ENCODE measurements at places on chromosomes 16 and 17.

DNA sequence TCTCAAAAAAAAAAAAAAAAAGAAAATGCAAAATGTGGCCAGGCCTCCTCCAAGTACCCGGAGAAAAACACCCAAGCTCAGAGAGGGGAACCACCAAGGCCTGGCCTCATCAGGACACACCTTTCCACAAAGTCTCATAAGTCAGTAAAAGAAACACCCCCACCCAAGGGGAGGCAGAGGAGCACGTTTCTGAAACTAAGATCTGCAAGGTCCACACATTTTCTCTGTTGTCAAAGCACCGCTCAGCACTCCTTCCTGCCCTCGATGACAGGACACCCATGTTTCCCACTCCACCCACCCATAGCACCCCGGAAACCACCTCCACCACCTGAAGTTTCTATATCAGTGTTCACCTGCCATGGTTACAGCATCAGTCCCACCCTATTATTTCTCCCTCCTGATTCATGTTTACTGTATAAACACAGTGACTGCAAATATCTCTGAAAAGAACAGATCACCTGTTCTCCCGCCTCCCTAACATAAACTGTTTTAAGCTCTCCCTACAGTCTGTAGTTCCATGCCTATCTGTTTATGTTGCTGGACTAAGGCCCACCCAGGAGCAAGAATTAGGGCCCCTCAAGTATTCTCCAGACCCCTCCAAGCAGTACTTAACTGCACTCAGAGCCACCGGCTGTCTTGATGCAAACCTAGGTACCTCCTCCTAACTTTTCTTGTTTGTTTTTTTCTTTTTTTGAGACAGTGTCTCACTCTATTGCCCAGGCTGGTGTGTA, 2.0 kb downstream of the CORO7 start:
- peak; percentile 63 for DNase-seq

DNA sequence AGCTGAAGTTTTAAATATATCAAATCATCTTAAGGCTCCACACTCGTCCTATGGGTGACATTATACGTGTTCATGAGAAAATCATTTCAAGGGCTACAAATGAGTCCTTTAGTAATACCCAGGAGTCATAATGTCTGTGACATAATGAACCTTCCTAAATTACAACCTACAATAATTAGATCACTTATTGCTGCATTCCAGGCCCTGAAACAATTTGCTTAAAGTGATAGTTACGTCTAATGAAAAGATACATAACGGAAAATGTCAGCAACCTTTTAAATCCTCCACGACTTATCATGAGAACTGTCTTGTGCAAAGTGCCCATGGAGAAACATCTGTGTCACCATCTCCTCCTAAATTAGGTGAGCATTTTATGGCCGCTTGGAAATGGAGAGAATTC, 43.4 kb downstream of the IRX3 start:
- no peak for DNase-seq

DNA sequence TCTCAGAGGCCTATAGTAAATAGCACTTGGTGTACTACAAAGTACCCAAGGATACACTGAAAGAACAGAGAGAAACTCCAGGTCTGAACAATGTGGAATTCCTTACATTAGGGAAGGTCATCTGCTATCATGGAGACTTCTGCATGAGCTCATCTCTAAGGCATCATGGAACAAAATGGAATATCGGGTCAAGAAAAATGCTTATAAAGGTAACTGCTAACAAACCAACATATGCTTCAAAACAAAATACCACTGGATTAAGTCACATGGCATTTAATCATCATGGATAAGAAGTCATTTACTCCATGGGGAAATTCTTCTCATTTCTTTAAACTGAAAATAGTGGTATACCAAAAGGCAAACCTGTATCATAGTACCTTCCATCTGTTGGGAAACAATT, 34.2 kb downstream of the TXNDC11 start:
- no peak for DNase-seq

- no peak for DNase-seq
Measured at GRCh38 chr16:10569621-10570020, 10.8 kb downstream of the EMP2 start.

DNA sequence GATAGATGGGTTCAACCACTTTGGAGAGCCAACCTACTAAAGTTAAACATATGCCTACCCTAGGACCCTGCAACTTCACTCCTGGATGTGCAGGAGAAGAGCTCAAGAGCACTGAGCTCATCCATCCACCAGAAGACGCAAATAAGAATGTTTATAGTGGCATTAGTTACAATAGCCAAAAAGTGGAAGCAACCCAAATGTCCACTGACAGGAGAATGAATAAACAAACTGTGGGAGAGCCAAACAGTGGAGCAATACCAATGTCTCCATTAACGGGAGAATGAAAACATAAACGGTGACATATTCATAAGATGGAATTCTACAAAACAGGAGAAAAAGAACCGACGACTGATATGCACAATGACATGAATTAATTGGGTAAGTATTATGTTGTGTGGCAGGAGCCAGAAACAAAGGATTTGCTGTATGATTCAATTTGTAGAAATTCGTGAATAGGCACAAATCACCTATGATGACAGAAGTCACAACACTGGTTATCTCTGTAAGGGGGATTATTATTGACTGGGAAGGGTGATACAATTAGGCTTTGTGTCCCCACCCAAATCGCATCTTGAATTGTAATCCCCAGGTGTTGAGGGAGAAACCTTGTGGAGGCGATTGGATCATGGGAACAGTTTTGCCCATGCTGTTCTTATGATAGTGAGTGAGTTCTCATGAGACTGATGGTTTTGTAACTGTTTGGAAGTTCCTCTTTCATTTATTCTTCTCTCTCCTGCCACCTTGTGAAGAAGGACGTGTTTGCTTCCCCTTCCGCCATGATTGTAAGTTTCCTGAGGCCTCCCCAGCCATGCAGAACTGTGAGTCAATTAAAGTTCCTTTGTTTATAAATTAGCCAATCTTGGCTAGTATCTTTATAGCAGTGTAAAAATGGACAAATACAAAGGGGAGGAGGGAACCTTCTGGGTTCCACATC, 57.9 kb upstream of the PLCG2 start:
- no peak for DNase-seq

GRCh38 chr17:50186661-50187393, 14.6 kb downstream of the COL1A1 start:
- DNase-seq: no peak

DNA sequence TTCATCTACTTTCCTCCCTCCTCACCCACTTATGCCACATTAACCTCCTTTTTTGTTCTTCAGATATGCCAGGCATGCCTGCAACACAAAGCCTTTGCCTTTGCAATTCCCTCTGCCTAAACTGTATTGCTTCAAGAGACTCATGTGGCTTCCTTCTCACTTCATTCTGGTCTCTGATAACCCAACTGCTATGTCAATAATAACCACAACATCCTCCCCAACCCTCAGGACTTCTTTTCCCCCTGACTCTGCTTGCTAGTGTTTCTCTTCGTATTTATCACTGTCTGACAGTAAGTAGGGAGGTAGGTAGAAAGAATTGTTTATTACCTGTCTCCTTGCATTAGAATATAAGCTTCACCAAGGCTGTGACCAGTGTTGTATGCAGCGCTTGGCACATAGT, 22.4 kb downstream of the RBL2 start:
- no peak for DNase-seq

DNA sequence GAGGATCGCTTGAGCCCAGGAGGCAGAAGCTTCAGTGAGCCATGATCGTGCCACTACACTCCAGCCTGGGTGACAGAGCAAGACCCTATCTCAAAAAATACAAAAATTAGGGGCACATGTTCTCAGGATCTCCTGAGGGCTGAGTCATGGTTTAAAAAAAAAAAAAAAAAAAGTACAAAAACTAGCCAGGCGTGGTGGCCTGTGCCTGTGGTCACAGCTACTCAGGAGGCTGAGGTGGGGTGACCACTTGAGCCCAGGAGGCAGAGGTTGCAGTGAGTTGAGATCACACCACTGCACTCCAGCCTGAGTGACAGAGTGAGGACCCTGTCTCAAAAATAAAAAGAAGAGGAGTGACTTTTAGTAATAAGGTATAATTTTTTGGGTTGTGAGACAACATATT, 16.9 kb downstream of the BLMH start:
- no peak for DNase-seq

- DNase-seq: no peak
Measured at GRCh38 chr16:57032931-57033330, 43.6 kb downstream of the NLRC5 start.

- DNase-seq: no peak
Measured at GRCh38 chr17:8708025-8708461, 36.6 kb downstream of the CCDC42 start.

DNA sequence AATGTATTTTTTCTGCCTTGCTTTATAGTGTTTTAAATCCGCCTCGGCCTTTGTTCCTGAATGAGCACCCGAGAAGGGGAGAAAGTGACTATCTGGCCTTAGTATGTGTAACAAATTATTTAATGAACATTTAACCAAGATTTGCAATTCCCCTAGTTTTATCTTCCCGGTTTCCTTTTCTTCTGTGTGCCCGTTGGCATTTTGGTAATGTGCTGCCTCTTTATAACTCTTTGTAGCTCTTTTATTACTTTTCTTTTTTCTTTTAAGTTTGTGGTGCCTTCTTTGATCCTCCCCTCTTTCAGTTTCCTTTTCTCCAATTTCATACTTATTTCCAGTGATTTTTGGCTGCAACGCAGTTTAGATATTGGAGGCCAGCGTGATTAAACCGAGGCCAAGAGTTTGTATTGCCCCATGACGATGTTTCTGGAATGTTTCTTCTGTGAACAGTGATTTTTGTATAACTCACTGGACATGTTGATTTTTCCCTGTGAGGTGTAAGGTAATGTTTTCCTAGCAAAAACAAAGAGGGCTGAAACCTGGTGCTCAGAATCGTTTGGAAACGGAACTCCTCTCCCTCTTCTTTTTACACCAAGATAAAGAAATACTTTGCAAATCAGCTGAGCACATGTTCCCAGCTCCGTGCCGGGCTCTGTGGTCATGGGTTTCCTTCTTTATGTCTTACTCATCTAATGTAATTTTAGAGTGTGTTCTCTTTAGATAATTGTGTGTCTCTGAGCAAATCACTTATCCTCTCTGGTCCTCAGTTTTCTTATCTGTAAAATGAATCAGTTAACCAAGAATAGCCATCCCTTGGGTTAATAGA, 344.3 kb downstream of the WWOX start:
- no peak for DNase-seq

GRCh38 chr17:76135810-76136188, 5.2 kb downstream of the FOXJ1 start:
- DNase-seq: no peak

- DNase-seq: no peak
Measured at GRCh38 chr17:17722081-17722905, 41.0 kb downstream of the RAI1 start.

GRCh38 chr16:25013751-25014499, 1.2 kb downstream of the ARHGAP17 start:
- no peak for DNase-seq

GRCh38 chr16:21645261-21645721, 7.1 kb downstream of the IGSF6 start:
- DNase-seq: no peak

- no peak for DNase-seq
Measured at GRCh38 chr17:57997085-57997809, 9.2 kb upstream of the VEZF1 start.

- no peak for DNase-seq
Measured at GRCh38 chr16:51896013-51896412, 650.9 kb downstream of the TOX3 start.

- DNase-seq: no peak
Measured at GRCh38 chr17:7508145-7508544, 24.0 kb downstream of the POLR2A start.

DNA sequence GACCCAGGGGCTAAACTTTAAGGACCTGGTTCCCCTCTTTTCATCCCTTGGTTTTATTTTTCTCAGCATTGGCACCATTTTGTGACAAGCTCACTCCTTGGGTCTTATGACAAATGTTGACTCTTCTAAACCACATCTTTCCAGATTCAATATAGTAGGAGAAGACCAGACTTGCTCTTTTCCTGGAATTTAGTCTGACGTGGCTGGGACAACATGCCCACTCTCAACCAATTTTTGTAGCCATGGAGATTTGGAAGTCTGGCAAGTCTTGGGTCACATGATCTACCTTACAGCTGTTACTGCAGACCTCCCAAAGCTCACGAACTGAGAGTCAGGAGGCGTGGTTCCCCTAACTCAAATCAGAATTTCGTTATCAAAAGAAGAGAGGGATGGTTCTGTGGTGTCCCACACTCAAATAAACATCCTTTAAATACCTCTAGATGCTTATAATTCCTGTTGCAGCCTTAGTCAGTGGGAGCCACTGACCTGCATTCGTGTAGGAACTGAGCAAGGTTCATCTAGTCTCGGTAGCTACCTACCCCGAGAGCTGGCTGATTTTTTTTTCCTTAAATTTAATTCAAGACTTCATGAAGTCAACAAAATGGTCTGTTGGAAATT, 683.5 kb downstream of the MAF start:
- no peak for DNase-seq

DNA sequence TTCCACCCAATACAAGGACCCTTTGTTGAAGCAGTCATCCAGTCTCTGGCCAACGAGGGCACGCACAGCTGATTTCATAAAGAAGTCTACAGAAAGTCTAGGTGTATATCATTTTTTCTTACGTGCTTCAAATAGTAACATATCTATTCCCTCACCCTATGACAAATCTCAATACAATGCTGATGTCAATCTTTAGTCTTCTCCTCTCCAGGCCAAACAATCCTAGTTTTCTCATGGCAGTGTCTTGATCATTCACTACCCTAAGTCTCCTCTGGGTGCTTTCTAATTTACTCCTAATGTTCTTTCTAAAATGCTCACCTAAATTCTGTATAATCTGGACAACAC, 92.6 kb downstream of the CACNG1 start:
- DNase-seq: no peak

DNA sequence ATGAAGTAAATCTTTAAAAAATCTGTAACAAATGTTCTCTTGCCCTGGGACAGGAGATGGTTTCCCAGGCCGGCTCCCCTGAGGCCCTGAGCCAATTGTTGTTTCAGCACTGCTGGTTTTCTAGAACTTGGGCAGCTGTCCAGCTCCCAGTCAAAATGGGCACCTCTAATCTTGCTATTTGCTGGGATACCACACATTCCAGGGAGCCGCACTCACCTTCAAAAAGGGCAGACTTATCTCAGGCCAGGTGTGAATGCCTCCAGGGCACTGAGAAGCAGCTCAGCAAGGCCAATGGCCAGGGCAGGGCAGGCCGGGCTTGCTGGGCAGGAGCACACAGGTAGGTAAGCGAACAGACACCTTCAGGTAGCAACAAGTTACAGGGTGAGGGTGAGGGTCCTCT, 24.4 kb downstream of the TRIM16 start:
- no peak for DNase-seq

- DNase-seq: peak; percentile 48
Measured at GRCh38 chr16:72787514-72788268, 260.2 kb downstream of the ZFHX3 start.

GRCh38 chr17:72901657-72902056, 190.8 kb downstream of the SLC39A11 start:
- DNase-seq: no peak
